GM13977 (cell line): ENCODE measurements at places on chromosomes 3 and 15.

GRCh38 chr3:185984203-185984602 lies 46.4 kb upstream of the TRA2B start:
- DNase-seq: no peak

- no peak for DNase-seq
These were observed 42.0 kb downstream of the ANKRD28 start for GRCh38 chr3:15755780-15756179.

DNA sequence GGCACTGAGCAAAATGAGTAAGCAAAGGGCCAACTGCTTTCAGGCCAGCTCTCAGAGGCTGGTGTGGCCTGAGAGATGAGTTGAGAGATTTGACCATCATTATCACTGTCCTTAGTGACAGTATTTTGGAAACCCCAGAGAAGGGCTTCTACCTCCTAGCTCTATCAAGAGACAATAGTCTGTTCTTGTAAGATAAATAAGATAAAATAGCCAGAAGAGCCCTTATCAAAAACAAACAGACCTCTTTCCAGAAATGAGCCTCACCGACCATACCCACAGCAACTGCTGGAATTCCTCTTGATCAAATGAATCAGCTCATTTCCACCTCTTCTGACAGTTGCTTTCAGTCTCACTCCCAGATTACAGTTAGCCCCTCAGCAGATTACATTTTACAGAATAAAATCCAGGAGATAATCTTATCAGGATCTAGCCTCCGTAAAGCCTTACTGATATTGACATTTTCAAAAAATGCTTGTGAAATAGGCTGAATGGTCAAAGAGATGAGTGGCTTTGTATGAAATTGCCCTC lies 4.5 kb downstream of the HDC start:
- DNase-seq: peak; percentile 63

GRCh38 chr3:39260957-39261356 lies 18.9 kb downstream of the CX3CR1 start:
- DNase-seq: peak; percentile 49

- no peak for DNase-seq
These were observed 90.7 kb downstream of the HHLA2 start for GRCh38 chr3:108387063-108387462.

GRCh38 chr15:80560601-80561400 lies 134.3 kb upstream of the ABHD17C start:
- peak; percentile 4 for DNase-seq

DNA sequence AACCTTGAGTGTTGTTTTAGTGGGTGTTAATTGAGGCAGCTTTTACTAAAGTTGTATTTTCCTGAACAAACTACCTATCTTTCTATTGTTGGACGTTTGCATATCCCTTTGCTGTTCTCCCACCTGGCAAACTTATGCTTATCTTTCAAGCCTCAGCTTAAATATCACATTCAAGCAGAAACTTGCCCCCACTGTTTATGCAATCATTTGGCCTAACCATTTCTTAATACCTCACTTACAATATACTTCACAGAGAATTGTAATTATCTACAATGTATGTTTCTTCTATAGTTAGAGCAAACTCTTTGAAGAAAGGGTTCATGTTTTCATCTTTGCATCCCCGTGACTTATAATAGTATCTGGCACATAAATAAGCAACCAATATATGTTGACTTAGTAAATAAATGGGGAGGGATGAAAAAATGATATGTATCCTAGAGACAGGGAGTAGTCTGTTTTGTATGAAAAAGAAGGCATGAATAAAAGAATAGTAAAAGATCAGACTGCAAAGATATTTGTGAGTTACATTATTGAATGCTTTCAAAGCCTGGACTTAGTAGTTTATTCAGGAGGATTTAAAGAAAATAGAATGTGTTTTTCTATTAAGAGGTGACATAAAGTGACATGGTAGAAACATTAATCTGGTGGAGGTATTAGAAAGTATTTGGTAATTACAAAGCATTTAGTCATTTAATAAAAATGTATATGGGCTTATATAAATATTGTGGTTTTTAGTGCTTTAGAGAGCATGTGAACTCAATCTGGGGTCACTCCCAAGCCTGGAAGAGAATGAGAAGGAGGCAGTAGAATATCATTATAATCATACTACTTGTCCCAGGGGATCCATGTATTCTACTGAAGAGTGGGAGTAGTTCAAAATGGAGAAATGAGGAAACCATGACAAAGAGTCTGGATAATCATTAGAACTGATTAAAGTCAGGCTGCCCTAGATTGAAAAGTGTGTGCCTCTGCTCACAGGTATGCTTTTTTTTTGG lies 60.0 kb upstream of the DCBLD2 start:
- no peak for DNase-seq

- DNase-seq: no peak
These were observed 43.2 kb downstream of the GOLIM4 start for GRCh38 chr3:168052515-168052914.

- no peak for DNase-seq
These were observed 13.2 kb downstream of the ANXA2 start for GRCh38 chr15:60384526-60385126.

- no peak for DNase-seq
These were observed 2.0 kb upstream of the CILP start for GRCh38 chr15:65213241-65213640.

GRCh38 chr15:57216288-57216687 lies 160.0 kb upstream of the CGNL1 start:
- DNase-seq: no peak

DNA sequence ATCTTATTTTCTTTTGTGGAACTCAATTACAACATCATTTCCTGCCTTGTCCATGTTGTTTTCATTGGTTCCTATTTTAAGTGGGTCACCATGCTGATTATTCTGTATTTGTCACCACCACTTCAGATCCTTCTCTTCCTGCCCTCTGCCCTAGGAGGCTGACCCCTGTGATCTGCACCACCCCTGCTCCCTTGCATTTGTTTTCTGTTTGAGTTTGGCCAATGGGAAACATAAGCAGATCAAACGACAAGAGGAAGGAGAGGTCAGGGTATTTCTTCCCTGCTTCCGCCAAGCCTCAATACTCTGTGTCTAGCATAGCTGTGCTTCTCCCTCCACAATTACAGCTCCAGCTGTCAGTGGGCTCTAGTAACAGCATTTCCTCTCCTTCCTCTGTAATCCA lies 71.6 kb downstream of the IMPG2 start:
- no peak for DNase-seq

GRCh38 chr15:88651971-88652370 lies 13.2 kb downstream of the ISG20 start:
- DNase-seq: no peak

DNA sequence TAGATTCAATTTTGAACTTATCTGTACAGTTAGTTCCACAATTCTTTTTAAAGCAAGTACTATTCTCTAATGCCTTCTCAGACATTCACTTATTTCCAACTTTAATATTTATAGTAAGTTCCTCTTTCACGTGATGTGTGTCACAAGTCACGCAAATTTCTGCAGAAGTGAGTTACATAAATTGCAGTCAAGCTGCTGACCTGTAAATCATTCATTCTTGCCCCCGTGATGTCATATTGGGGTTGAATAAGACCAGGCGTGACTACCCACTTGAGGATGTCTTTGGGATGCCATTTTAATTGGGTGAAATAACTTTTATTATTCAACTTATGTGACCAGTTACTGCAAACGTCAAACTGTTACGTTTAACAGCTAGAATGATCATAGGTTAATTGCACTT lies 15.1 kb downstream of the PPARG start:
- DNase-seq: no peak

- DNase-seq: no peak
These were observed 23.9 kb upstream of the NR2C2 start for GRCh38 chr3:14923476-14923875.

- DNase-seq: no peak
These were observed 543.7 kb downstream of the FHIT start for GRCh38 chr3:60707452-60708020.

DNA sequence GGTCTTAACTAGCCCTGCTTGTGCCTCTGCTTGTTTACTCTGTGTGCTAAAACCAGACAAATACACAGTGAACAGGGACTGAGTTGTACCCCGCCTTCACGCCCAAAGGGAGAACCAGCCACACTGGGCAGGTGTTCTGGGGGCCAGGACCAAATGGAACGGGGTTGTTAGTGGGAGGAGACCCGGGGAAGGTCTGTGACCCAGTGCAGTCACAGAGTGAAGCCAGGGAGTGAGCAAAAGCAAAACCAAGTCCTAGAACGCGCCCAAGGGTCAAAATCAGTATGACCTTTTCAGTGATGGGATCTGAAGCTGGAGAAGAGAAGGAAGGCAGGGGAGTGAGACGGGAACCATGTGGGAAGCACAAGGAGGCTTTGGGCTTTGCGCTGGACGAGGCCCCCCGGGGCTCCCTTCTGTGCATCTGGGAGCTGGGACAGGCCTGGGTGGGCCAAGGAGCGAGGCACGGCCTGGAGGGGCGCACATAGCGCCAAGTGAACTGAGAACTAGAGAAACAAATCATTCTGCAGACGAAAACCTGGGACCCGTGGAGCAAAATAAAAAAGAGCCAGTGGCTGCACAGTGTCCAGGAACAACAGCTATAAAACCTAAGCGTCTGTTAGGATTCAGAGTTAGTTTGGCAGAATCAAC lies 78.3 kb upstream of the ALDH1A3 start:
- no peak for DNase-seq

GRCh38 chr15:46413799-46414198 lies 779.0 kb downstream of the SQOR start:
- DNase-seq: no peak

DNA sequence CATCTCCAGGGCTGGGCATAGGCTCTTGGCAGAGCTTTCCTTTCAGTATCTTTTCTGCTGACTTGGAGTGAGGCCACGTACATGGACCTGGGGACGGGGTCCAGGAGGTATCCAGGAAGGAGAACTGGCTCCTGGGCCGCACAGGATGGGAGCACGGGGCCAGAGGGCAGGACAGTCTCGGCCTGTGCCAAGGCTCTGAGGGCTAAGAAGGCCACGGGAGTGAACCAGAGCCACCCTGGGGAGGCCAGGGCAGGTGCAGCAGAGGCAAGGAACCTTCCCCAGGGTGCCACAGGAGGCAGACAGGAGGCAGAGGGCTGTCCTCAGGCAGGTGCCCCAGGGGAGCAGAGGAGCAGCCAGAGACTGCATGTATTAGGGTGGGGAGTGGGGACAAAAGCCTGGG lies 50.3 kb downstream of the PLXNA1 start:
- no peak for DNase-seq

DNA sequence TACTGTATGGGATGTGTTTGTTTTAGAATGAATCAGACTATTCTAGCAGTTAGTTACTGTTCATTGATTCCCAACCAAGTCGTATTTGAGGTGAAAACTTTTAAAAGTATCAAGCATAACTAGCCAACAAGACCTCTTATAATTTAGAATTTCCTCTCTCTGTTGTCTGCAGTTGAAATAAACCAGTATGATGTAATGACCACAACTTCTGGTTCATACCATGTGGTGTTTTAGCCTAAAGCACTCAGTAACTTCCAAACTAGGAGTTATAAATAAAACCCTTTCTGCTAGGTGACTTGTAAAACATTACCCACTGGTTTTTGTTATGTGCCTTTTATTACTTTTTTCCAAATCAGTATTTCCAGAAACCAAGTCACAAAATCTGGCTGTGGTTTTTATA lies 19.8 kb upstream of the P2RY12 start:
- DNase-seq: peak; percentile 35
